ENCODE measurements at places on chromosomes 11 and 22.

GRCh38 chr11:70547386-70547785, 149.1 kb downstream of the CTTN start:
- no peak for DNase-seq

GRCh38 chr11:132365650-132366049, 995.2 kb downstream of the NTM start:
- DNase-seq: no peak

GRCh38 chr22:30310881-30311771, 15.6 kb downstream of the TBC1D10A start:
- DNase-seq: no peak

DNA sequence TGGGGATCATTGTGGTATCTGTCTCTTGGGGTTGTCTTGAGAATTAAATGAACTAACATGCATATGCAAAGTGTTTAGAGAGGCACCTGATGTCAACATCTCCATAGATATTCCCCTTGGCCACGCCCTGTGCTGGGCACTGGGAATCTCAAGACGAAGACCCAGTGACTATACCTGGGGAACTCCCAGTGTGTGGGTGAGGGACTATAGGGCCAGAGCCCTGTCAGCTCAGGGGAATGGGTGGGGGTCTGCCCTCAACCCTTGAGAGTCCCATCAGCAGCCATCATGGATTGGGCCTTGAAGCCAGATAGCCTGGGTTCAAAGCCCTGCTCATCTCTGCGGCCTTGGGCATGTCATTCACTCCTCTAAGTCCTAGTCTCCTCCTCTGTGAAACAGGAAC, 21.6 kb upstream of the LMO1 start:
- no peak for DNase-seq

- no peak for DNase-seq
Measured at GRCh38 chr11:92793189-92793588, 176.3 kb upstream of the MTNR1B start.

DNA sequence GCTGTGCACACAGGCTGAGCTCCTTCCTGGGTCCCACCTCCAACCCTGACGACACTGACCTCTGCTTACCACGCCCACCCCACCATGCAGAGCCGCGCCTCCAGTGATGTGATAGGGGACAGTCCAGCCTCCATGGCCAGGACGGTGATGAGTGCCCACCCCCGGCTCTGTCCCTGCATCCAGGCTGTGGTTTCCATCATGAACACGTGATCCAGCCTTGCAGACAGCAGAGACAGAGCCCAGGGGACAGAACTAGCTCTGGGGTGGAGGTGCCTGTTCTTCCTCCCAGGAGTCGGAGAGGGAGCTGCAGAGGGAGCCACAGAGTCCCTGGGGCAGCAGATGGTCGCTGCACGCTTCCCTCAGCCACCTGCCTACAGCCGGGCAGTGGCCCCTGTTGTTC, 42.6 kb upstream of the IGSF9B start:
- no peak for DNase-seq

Data from activated CD4-positive, alpha-beta T cell treated with anti-CD3 and anti-CD28 coated beads, Interleukin-2, Interleukin-6, amounts not matched to agents 100 ng/mL and 50 ng/mL, durations not matched to agents 16 hours and 8 hours (primary cell).